ENCODE measurements at places on chromosomes 11 and 22.
A peak's percentile ranks its signal among the peaks of the same experiment; 100 is the strongest.

DNA sequence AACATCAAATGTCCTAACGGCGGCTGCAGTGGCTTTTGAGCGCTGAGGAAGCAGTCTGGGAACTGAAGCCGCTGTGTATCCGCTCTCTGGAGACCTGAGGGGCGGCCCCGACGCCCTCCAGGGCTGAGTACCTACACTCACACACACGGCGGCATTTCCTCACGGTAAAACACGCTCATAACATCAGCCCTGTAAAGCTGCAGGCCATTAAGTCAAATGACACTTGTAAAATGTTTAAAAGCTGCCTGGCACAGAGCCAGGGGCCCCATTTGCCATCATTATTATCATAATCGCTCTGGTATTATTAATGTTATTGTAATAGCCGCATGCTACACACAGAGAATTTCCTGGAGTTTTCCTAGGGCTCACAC lies 5.1 kb downstream of the CARS1 start:
- DNase-seq = no peak

- peak; percentile 10 for DNase-seq
Measured at GRCh38 chr22:31160328-31160978, 471 bp downstream of the RNF185 start.

- DNase-seq = no peak
Measured at GRCh38 chr11:28536504-28537267, 428.5 kb downstream of the METTL15 start.

GRCh38 chr11:73972620-73973449 lies 9.8 kb downstream of the UCP2 start:
- peak; percentile 30 for DNase-seq

GRCh38 chr11:71566081-71566620 lies 788 bp downstream of the KRTAP5-10 start:
- DNase-seq = no peak

DNA sequence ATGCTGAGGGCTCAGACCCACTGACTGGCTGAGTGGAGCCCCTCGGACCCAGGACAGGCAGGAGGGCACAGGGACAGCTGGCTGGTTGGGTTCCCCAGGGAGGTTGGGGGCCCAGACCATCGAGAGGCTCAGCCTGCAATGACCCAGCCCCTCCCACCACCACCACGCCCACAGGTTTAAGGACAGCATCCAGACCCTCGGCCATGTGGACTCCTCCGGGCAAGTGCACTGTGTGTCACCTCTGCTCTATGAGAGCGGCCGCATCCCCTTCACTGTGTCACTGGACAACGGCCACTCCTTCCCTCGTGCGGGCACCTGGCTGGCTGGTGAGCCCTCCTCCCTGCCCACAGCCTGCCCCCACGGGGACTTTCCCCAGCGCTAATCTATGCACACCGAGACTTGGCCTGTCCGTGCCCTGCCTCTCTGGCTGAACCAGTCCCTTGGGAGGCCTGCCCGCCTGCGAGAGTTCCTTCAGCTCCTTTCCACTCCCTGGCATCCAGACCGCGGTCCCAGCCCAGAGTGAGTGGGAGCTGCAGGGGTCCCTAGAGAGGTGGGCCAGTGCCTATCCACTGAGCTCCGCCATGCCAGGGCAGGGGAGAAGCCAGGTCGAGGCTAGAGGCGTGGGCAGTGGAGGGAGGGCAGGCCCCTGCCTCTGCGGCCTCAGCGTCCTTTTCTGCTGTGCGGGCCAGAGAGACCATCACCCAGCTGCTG lies 2.2 kb downstream of the SUSD2 start:
- no peak for DNase-seq

DNA sequence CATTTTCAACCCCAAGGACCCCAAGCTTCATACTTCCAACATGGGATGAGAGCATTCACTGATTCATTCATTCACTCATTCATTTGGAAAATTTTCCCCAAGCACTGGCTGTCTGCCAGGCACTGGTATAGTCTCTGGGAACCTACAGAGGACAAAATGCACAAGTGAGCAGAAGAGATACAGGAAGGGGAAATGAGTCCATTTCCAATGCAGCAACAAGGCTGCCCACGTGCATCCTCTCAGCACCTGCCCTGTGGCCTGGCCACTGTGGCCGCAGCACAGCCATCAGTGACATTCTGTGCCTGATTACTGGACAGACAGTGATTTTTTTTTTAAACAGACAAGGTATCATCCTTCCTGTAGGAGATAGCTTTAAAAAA lies 96.0 kb upstream of the PITPNB start:
- no peak for DNase-seq

DNA sequence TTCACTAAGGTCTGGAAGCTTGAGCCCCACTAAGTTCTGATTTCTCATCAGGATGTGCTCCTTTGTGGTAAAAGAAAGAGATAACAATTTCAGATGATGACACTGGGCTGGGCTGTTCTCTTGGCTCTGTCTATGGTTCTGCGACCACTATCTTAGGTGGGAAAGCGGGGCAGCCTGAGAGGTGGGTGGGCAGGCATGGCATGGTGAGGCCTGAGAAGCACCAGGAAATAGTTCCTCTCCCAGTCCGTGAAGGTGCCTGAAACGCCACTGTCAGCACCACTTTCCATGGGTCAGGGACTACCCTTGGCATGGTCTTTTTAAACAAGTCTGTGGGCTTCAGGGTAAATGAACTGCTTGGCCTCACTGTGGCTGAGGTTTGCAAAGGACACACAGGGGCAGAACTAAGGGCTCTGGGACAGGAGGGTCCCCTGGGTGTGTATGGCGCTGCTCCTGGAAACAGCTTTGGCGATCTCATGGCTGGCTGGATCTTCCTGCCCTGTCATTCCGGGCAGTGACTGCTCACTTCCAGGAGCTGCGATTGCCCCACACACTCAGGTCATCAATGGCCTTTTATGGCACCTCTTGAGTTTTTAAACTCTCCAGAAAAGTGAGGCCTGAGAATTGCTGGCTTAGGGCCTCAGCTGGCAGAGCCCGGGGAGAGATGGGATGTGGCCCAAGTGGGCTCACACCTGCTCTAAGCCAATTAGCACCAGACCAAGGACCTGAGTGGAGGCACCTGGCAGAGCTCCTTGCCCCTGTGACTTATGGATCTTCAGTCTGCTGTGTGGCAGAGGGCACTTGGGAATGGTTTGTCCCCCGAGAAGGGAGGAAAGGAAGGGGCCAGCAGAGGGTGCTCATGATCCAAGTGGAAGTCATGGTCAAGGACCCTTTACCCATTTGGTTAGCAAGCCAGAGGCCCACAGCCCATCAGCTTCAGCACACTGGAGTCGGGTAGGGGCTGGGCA lies 55.6 kb upstream of the LYVE1 start:
- DNase-seq = no peak

- no peak for DNase-seq
Measured at GRCh38 chr11:62015615-62016014, 48.2 kb upstream of the FTH1 start.

- no peak for DNase-seq
Measured at GRCh38 chr11:59254286-59254685, 41.6 kb upstream of the MPEG1 start.

GRCh38 chr11:88183233-88183632 lies 8.0 kb upstream of the RAB38 start:
- no peak for DNase-seq

DNA sequence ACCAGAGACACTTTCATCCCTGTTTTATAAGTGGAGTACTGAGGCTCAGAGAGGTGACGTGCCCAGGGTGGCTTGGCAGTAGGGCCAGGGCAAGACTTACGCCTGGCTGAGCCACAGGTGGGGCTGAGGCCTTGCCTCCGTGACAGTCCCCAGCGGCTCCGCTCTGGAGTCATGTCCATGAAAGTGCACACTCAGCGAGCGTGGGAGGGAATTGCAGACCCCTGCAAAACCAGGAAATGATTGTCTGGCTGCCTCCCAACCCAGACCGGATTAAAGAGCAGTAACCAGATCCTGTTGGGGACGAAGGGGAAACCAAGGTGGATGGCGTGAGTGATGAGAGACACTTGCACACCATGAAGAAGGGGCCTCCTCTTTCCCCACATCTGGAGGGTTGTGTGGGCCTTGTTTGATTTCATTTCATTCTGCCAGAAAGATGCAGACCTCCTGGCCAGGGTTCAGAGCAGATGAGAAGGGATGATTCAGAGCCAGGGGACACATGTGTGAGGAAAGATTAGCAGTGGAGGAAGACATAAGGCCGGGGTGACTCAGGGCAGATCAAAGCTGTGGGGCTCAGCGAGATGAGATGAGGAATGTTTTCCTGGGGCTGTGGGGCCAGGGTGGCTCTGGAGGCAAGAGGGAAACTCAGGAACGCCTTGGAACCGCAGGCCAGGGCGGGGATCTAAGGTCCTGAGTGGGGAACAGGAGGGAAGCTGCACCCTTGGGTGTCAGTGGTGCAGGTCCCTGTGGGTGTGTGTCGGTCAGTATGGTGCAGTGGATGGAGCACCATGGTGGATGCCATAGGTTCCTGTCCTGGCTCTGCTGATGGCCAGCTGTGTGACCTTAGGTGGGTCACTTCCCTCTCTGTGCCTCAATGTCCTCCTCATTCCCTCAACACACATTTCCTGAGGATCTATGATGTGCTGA lies 29.9 kb upstream of the LRRC32 start:
- DNase-seq = no peak

- DNase-seq = no peak
Measured at GRCh38 chr22:19871023-19871844, 16.6 kb upstream of the GNB1L start.

GRCh38 chr11:612201-612960 lies 3.4 kb downstream of the IRF7 start:
- DNase-seq = peak; percentile 32

GRCh38 chr22:49021131-49021925 lies 806.3 kb downstream of the BRD1 start:
- DNase-seq = no peak

GRCh38 chr11:78202733-78203167 lies 14.0 kb downstream of the USP35 start:
- peak; percentile 78 for DNase-seq

DNA sequence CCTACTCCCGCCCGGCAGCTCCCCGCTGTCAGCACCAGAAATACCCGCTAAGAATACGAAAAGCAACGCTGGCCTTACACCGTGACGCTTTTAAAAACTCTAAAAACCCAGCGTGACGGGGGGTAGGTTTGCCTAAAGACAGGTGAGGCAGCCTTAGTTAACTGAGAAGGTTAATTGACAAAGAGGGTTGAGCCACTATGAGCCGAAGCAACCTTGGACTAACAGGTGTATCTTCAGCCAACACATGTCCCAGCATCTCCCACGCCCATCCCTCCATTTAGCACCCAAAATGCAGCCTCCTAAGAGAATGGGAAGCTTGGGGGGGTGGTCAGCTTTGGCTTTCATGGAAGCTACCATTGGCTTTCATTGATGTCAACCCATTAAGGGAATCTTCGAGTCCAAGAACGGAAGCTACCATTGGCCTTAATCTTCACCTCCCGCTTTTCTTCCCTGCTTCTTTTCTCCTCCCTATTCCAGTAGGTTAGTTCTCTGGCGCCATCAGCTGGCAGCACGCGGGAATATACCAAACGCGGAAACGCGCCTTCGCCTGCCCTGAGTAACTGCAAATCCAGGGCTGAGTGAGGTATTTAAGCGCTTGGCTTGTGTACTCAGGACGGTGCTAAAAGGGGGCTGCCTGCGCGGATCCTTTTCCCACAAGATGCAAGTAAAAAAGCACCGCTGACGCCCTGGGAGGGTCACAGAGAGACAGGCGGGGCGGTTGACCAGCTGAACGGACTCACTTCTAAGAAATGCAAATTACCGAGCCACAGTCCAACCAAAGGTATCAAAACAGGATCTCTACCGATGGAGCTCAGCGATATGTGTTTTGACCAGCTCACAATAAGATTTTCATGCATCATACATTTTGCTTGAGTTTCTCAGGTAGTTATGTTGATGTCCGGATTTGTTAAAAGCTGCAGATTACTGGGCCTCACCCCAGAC lies 38.5 kb upstream of the GLYATL1 start:
- DNase-seq = peak; percentile 8

DNA sequence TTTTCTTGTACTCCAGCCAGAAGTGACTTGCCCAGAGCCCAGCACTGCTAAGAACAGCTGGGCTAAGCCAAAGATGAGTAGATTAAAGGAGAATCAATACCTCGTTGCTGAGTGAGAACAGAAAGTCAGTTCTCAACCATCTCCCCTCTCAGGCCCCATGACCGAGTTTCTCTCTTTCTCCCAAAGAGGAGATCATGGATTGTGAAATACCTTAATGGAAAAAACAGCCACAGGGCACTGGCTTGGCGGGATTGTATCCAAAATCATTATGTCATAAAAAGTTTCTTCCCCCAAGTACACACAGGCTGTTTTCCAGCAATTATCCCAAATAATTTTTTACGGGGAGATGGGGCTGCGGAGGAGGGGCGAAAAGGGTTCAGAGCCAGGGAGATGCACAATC lies 111.8 kb upstream of the TMEM45B start:
- no peak for DNase-seq

DNA sequence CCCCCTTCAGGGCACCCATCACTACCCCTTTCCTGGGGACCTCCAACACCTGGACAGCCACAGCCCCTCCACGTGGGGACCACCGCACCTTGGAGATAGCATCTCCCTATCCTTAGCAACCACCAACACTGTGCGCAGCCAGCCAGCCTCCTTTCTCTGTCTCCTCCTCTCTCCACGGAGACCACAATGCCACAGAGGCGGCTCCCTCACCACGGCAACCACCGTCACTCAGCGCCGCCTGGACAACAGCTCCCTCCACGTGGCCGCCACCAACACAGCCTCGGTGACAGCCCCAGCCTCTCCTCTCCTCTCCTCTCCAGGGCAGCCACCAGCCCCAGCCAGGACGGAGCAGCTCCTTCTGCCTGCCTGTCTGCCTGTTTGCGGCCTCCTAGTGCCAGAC lies 10.5 kb downstream of the ELFN2 start:
- DNase-seq = peak; percentile 34

- DNase-seq = peak; percentile 35
Measured at GRCh38 chr22:30694640-30695350, at the start of gene OSBP2. OSBP2 (plus strand) TSS chr22:30694874; CDS start chr22:30694910, 36 bp downstream.

DNA sequence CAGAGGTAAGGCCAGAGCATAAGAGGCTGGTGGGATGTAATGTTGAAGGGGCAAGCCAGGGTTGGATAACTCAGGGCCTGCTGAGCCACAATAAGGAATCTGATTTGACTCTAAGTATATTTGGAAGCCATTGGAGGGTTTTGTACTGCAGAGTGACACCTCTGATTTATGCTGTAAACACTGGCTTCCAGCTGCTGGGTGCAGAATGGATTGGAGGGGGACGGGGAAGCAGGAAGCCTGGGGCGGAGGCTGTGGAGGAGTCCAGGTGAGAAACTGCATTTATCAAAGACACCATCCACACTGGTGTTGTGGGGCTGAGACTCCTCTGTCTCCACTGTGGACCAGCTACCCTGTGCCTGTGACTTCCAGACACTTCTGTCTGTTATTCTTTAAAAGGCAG lies 26.8 kb downstream of the MIAT start:
- no peak for DNase-seq
